Islet precursor cell (in vitro differentiated cells): ENCODE measurements at places on chromosomes 1 and 21.

- peak; percentile 96 for DNase-seq
Measured at GRCh38 chr1:1080122-1080757, 6.1 kb upstream of the RNF223 start.

- DNase-seq, result peak; percentile 74
Measured at GRCh38 chr1:164982545-164982944, 374.0 kb downstream of the LMX1A start.

- no peak for DNase-seq
Measured at GRCh38 chr1:30642391-30643120, 80.8 kb downstream of the MATN1 start.

- no peak for DNase-seq
Measured at GRCh38 chr1:8456308-8456912, 138.5 kb downstream of the SLC45A1 start.

- no peak for DNase-seq
Measured at GRCh38 chr21:44918581-44919033, 2.1 kb downstream of the ITGB2 start.

DNA sequence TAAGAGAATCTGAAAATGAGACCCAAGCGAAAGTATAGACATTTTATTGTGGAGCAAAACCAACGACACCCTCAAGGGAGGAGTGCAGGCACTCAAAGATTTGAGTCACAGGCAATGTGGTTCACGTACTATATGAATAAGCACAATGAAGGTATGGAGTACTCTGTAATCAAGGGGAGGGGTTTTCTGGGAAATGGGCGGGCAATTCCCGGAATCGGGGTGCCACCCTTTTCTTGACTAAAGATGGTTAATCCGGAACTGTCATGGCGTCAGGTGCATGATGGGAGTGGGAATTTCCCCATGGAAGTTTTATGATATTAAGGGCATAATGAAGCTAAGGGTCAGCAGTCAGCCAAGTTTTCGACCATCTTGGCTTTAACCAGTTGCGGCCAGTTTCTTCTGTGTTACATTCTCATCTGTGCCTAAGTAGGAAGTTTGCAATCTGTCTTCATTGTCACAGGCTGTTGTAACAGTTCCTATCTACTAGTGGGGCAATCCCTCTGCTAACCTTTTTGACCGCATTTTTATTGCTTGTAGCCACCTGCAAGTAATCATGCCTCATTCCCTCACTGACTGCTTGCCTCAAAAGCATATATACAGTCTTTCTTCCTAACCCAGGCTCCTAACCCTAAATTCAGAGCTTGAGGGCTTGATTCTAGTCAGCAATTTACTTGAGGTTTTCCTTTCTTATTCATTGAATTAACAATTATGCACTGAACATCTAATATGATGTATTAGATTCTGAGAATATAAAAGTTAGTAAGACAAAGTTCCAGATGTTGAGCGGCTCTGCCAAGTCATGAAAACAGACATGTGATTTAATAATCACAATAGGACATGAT is 775 bp upstream of the AIM2 start:
- no peak for DNase-seq

- DNase-seq, result no peak
Measured at GRCh38 chr1:157539568-157539967, 12.7 kb downstream of the FCRL5 start.

- DNase-seq, result peak; percentile 83
Measured at GRCh38 chr1:160971618-160972056, 17.0 kb upstream of the ITLN2 start.

DNA sequence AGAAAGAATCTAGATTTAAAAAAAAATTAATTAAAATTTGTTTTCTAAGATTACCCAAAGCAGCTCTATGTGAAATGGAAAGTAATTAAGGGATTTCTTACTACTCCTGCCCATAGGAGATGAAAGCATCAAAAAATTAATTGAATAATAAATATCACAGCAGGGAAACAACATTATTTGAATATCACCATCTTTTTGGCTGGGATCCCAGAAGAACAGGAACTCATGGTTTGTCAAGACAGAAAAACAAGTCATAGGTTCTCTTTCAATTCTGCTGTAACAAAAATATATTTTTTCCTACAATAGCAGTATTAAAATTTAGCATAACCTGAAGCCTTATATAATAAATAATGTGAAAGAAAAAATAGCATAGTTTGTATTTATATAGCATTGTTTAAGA is 1713.4 kb downstream of the NCAM2 start:
- DNase-seq, result no peak

GRCh38 chr21:35720208-35720731 is 340.1 kb downstream of the SETD4 start:
- no peak for DNase-seq

GRCh38 chr1:90834886-90835660 is 118.0 kb upstream of the BARHL2 start:
- peak; percentile 69 for DNase-seq

DNA sequence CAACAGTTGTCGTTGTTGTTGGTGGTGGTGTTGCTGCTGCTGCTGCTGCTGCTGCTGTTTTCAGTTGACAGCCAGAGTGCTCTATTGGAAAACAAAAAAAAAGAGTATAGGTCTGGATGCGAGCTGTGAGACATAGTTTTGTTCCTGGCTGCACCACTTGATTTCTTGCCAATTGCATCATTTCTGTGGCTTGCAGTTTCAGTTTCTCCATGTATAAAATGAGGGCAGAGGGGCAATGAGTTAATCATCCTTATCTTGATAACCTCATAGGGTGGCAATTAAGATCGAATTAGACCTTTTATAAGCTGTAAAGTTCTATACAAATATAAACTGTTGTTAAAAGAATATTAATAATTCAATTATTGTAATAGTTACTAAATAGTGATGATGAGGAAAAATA is 156.7 kb downstream of the DMRTA2 start:
- DNase-seq, result no peak

GRCh38 chr1:228998179-228998578 is 262.9 kb downstream of the RHOU start:
- peak; percentile 36 for DNase-seq

- DNase-seq, result no peak
Measured at GRCh38 chr1:224745394-224745793, 129.3 kb downstream of the CNIH3 start.

GRCh38 chr1:33824971-33825370 is 38.9 kb upstream of the HMGB4 start:
- peak; percentile 13 for DNase-seq

GRCh38 chr21:27425172-27425571 is 458.3 kb upstream of the ADAMTS5 start:
- no peak for DNase-seq

DNA sequence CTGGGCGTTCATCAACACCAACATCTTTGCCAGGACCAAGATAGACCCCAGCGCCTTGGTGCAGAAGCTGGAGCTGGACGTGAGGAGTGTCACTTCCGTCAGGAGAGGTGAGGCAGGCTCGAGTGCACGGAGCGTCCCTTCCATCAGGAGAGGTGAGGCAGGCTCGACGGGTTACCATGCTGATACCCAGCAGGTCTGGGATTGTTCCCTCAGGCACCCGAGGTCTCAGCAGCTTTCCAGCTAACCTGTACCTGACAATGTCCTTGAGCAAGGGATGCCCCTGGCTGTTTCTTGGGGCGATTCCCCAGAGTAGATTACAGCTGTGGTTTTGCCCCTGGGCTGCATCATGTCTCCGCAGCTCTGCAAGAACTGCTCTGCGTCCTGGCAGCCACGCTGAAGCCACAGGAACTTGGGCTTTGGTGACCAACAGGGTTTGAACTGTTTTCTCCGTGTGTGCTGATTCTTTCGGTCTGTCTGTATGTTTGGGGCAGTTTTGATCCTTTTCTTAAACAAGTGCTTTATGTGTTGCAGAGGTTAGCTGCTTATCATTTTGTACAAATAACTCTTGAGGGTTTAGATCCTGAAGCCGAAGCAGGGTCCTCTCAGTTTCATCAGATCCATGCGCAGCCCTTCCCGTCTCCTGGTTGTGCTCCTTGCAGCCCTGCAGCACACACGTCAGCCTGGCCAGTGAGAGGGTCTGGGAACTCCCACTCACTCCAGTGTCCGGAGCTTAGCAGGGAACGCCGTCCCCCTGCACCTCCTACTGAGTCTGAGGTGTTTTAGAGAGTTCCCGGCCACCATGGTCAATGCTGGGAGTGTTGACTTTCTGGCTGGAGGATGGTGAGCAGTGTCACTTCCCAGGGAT is 4.1 kb downstream of the SLX9 start:
- DNase-seq, result no peak

DNA sequence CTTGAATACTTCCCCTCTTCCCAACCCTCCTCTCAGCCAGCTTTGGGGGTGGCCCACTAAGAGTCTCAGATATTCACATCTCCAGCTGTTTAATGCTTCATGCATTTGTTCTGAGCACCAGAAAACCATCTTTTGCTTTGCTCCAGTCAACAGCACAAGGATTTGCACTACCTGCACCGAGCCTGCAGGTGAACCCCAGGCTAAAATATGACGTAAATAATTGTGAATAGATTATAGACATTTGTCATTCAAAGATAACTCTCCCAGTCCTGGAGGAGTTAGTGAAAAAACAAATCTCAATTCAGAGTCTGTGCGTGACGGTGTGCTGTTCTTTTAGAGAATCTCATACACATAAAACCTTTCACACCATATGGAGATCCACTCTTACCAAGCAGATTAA is 7.4 kb downstream of the CD247 start:
- no peak for DNase-seq

- DNase-seq, result no peak
Measured at GRCh38 chr1:87903242-87903641, 574.6 kb downstream of the LMO4 start.

GRCh38 chr1:15526490-15527339 is at the start of gene DNAJC16:
Gene DNAJC16 (plus strand): TSS chr1:15526848. CDS start chr1:15529106, 2,258 bp downstream.
- DNase-seq, result peak; percentile 100

DNA sequence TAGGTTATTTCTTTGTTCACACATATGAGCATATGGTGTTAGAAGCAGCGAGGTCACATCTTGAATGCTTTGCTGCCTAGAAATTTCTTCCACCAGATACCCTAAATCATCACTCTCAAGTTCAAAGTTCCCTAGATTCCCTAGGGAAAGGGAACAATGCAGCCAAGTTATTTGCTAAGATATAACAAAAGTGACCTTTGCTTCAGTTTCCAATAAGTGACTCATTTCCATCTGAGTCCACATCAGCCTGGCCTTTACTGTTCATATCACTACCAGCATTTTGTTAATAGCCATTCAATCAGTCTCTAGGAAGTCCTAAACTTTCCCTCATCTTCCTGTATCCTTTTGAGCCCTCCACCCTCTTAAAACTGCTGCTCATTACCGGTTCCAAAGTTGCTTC is 1502.5 kb downstream of the KCNT2 start:
- DNase-seq, result no peak

- DNase-seq, result no peak
Measured at GRCh38 chr1:175354080-175354479, 161.5 kb upstream of the KIAA0040 start.

GRCh38 chr1:79811173-79811572 is 804.6 kb upstream of the ADGRL4 start:
- DNase-seq, result no peak
